NCI-H2107 (cell line): ENCODE measurements at places on chromosomes 7 and 10.

GRCh38 chr7:18445916-18446520, 49.5 kb upstream of the HDAC9 start:
- no peak for DNase-seq

- DNase-seq = no peak
Measured at GRCh38 chr10:57262892-57263291, 901.8 kb upstream of the ZWINT start.

- no peak for DNase-seq
Measured at GRCh38 chr7:82438521-82438920, 5.1 kb downstream of the CACNA2D1 start.

DNA sequence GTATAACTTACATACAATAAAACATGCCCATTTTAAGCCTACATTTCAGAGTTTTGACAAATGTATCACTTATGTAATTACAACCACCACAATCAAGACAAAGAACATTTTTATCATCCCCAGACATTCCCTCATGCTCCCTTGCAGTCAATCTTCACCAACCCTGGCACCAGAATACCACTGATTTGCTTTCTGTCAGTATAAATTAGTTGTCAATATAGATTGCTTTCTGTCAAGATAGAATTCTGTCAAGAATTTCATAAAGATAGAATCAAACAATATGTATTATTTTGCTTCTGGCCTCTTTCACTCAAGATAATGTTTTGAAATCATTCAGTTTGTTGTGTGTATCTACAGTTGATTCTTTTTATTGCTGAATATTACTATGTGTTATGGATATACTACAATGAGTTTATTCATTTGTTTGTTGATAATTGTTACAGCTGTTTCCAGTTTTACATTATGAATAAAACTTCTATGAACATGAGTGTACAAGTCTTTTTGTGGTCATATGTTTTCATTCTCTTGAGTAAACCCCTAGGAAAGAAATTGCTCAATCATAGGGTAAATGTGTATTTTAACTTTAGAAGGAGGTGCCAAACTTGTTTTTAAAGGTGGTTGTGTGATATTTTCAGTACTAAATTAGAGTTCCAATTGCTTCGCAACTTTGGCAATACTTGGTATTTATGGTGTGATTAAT, 56.9 kb downstream of the IFIT5 start:
- DNase-seq = no peak
